T-helper 17 cell (primary cell): ENCODE measurements at places on chromosomes 4 and X.
A peak's percentile ranks its signal among the peaks of the same experiment; 100 is the strongest.

DNA sequence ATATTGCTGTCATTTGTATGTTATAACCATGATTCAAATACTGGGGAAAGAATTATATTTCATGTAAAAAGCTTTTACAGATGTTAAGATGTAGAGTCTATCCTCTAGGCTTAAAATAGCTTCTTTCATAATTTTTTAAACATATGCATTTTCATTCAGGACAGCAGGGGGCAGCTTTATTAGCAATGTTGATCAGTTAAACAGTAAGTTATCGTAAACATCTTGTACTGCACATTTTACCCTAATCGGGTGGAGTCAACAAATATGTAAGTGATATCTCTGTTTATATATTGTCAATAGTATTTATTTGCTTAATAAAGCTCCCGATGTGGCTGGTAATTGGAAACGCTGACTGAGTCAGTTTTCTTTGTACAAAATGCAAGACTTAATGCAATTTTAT is 142.5 kb upstream of the MED14 start:
- no peak for DNase-seq
- H3K36me3 ChIP-seq = no peaks in the 10 kb centered on the region
- H3K4me3 ChIP-seq = no peak overlapping the region

DNA sequence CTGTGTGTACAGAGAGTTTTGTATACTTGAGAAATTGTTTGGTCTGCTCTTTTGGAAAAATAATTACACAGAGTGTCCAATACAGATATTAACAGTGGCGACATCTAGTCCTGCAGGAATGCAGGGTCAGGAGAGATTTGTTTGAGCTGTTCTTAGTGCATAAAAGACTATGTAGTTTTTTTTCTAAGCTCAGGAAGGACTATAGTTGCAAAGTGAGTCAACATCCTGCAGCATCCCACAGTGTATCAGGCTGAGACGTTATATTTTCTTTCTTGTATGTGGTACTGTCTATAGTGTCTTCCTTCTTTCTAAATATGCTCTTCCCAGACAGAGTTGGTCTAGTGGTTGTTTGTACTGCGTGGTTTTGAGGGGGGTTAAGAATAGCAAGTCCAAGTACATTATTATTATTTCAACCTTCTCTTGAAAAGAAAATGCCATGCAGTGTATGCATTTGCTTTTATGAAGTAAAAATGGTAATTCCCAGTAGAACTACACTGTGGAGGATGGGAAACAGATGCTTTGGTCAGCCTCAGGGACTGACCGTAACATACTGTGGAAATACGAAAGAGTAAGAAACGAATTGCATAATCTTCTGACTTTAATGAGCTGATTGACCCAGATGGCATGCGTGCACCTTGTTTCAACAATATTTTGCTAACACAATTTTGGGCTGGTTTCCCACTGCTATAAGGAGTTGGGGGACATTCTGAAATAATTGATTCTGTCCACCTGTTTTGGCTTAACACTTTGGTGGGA is 67.4 kb downstream of the DMP1 start:
- DNase-seq = no peak
- no peaks in the 10 kb centered on the region for H3K4me1 ChIP-seq
- no peaks in the 10 kb centered on the region for H3K27me3 ChIP-seq

DNA sequence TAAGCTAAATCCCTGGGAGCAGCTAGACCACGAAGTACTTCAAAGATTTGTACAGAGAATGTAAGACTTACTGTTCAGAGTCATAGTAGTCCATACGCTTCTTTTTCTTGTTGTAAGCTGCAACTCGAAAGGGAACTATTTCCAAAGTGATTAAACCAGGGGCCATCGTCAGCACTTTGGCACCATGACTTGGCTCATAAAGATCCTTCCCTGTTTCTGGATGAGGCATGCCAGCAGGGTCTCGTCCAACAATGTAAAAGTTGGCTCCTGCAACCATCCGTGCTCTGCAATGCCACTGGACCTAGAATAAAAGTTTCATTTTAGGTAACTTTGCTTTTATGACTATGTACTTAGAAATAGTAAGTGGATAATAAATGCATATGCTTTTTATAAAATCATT is 88.5 kb downstream of the PAPSS1 start:
- H3K4me3 ChIP-seq = no peak overlapping the region
- peaks cover 10% of the 10 kb centered on the region for H3K36me3 ChIP-seq
- H3K27ac ChIP-seq = no peak overlapping the region

DNA sequence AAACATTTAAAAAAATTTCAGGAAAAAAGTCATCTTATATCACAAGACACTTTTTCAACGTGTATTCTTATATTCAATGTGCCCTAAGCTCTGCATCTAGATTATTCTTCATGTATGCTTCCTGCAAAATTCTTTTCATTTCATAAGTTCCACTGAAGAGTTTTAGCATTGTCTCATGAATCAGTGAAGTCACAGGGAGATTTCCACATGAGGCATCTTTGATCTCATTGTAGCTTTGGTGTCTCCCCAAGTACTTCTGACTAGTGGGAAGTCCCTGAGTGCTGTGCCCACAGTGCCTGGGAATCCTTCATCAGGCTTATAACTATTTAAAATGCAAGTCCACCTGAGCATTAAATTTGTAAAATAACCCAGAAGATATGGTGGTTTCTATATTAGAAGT is 123.8 kb downstream of the MAD2L1 start:
- H3K4me3 ChIP-seq = no peak overlapping the region
- H3K27me3 ChIP-seq = peaks cover 7% of the 10 kb centered on the region
- no peaks in the 10 kb centered on the region for H3K4me1 ChIP-seq
- no peaks in the 10 kb centered on the region for H3K36me3 ChIP-seq
- no peak for DNase-seq

- no peaks in the 10 kb centered on the region for H3K27me3 ChIP-seq
- peak overlapping the region; percentile 39 for H3K27ac ChIP-seq
- H3K36me3 ChIP-seq = peaks cover 5% of the 10 kb centered on the region
- DNase-seq = no peak
- H3K4me3 ChIP-seq = no peak overlapping the region
Observed at GRCh38 chr4:122163767-122164166, 11.6 kb downstream of the BLTP1 start.

- DNase-seq = no peak
- H3K27ac ChIP-seq = no peak overlapping the region
- no peaks in the 10 kb centered on the region for H3K4me1 ChIP-seq
- H3K36me3 ChIP-seq = no peaks in the 10 kb centered on the region
Observed at GRCh38 chr4:177728361-177729152, 286.3 kb upstream of the AGA start.

- H3K27me3 ChIP-seq = no peaks in the 10 kb centered on the region
- DNase-seq = no peak
- peak overlapping the region; percentile 85 for H3K27ac ChIP-seq
Observed at GRCh38 chrX:119635799-119636198, 29.6 kb upstream of the NKRF start.

GRCh38 chrX:111270339-111270738 is at the start of gene CAPN6:
CAPN6 (minus strand) TSS chrX:111270483; CDS start chrX:111263936, 6,547 bp downstream.
- peaks cover 11% of the 10 kb centered on the region for H3K27me3 ChIP-seq
- no peak within 1 kb of the TSS for H3K4me3 ChIP-seq
